ENCODE measurements at places on chromosomes 2 and 18. TPM values are rescaled to one million over a fixed set of nuclear protein-coding genes. Genes with fewer than 3 reads are reported as not detected.

The HOXD4 gene
- 6.8 TPM for total RNA-seq

GRCh38 chr18:63131106-63131958, 188.2 kb downstream of the BCL2 start:
- peak; percentile 77 for DNase-seq

The IL36RN gene
- total RNA-seq = not detected

DNA sequence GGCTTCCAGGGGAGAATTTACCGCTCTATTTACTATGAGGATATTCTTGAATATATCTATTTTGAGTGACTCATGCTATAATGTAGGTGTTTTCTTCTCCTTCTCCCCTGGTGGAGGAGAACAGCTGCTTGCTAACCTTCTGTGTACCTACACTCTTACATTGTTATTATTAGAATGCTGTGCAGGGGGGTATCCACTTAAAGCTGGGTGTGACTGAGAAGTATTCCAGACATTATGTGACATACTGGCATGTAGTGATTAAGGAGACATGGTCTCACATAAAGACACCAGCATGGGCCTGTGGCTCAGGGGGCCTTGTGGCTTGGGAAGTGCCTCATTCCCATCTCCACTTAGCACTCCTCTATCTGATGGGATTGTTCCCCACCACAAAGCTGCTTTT, 287.9 kb downstream of the PTPRM start:
- no peak for DNase-seq

The DQX1 gene
- total RNA-seq = not detected

The WNT10A gene
- 0.94 TPM for total RNA-seq

- DNase-seq = peak; percentile 79
Observed at GRCh38 chr18:9575558-9575957, 38.8 kb downstream of the PPP4R1 start.

DNA sequence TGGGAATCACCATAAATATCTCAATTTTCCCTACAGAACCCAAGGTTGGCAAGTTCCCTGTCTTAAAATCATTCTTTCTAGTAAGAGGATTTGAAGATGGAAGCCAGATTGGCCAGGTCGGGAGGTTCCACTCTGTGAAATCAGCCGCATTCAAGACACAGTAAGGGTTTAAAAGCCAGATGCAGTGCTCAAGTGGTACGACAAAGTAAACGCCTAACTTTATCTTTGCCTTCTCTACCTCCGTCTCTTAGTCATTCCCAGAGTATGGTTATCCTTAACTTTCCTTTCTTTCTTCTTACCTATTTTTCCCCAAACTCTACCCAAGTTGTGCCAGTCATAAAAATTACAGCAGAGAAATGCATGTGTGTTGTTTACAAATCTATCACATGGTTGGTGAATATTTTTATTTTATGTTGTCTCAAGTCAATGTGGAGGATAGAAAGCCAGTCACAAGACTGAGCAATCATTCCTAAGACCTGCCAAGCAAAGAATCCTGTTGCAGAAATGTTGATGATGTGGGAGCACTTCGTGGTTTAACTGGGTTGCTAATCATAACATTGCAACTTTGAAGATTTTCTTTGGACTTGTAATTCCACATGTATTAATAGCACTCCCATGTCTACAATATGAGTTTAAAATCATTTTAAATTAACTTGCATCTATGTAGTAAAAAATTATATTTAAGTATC, 62.6 kb downstream of the SLC40A1 start:
- no peak for DNase-seq

- no peak for DNase-seq
Observed at GRCh38 chr18:35519148-35519899, 21.6 kb upstream of the INO80C start.

- no peak for DNase-seq
Observed at GRCh38 chr18:65343571-65343970, 407.2 kb upstream of the CDH7 start.

The TMEM247 gene
- total RNA-seq = not detected

DNA sequence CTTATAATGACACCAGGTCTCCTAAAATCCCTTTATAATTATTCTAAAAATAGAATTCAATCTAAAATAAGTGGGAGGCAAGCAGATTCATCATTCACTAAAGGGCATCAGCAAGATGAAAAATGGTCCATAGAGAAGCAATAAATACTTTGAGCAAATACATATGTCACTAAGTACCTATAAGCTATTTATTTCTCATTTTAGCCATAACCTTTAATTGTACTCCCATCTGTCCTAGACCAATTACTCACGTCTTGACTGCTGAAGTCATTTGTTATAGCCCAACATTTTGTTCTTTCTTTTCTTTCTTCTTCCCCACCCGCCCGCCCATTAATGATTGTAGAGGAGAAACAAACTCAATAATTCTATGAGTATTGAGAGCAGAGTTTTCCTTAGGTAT, 105.7 kb downstream of the MAP2 start:
- DNase-seq = no peak

DNA sequence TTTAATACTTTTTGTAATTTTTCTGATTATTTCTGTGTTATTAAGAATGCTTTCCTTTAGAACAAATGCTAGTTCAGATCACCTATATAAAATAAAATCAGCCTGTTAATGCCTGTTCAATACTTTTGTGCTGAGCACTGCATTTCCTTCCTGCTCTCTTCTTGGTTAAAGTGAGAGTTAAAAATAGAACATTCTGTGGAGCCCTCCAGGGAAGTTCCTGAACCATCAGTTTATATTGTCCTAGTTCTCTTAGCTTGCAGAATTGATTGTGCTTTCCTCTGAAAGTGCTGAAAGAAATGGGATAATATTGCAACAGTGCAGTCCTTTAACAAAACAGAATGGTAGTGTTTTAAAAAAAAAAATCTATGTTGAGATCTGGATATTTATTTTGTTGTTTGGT, 74.6 kb upstream of the UBXN4 start:
- DNase-seq = no peak

The SP5 gene
- total RNA-seq = 2.4 TPM

GRCh38 chr2:85266146-85267041, 61.4 kb downstream of the TGOLN2 start:
- DNase-seq = peak; percentile 89

- peak; percentile 88 for DNase-seq
Observed at GRCh38 chr2:109322111-109322510, 193.1 kb downstream of the SH3RF3 start.

DNA sequence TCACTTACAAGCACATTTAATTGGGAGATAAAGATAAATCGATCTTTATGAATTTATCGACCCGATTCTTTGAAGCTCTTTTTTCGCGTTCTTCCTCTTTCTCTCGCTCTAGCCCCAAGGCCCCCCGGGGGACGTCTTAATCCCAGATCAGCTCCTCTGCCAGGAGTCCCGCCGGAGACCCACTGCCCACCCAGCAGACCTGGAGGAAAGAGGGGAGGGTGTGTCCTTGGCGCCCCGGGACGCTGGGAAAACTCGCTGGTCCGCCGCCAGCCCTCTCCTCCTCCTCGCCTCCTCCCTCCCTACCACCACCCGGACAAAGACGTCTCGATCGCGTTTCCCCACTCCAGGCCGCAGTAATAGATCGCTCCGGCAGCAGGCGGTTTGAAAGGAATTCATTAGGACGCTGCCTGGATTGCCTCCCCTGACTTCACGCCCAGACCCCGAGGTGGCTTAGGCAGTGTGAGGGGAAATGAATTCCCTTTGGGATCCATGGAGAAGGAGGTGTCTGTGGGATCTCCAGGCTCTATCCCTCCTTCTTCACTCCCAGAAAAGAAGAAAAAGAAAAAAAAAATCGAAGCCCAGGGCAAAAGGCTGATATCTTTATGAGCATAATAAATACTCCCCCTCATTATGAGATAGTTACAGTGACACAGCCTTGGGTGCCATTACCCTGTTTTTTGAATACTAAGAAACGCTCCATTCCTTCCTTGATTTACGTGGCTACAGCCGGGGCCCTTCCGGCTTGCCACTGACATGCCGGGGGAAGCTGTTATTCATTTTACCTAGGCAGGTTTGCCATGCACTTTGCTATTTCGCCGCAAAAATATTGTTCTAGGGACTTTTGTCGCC, 1.8 kb upstream of the GBX2 start:
- DNase-seq = no peak

The TMEM37 gene
- 7.1 TPM for total RNA-seq

GRCh38 chr2:168539945-168540344, 83.9 kb downstream of the CERS6 start:
- no peak for DNase-seq

The SCYGR4 gene
- not detected for total RNA-seq

- no peak for DNase-seq
Observed at GRCh38 chr2:15809404-15809803, 130.9 kb upstream of the MYCN start.

The TMEM163 gene
- total RNA-seq = 0.45 TPM

The SRD5A2 gene
- not detected for total RNA-seq

- DNase-seq = no peak
Observed at GRCh38 chr18:77853859-77854258, 604.2 kb downstream of the GALR1 start.

The RGPD3 gene
- 0.22 TPM for total RNA-seq

The ANKRD30B gene
- 17.2 TPM for total RNA-seq

The CXCR4 gene
- 39.8 TPM for total RNA-seq

- no peak for DNase-seq
Observed at GRCh38 chr2:135785032-135785431, 43.4 kb downstream of the UBXN4 start.

GRCh38 chr2:51511002-51511401, 479.1 kb upstream of the NRXN1 start:
- no peak for DNase-seq

DNA sequence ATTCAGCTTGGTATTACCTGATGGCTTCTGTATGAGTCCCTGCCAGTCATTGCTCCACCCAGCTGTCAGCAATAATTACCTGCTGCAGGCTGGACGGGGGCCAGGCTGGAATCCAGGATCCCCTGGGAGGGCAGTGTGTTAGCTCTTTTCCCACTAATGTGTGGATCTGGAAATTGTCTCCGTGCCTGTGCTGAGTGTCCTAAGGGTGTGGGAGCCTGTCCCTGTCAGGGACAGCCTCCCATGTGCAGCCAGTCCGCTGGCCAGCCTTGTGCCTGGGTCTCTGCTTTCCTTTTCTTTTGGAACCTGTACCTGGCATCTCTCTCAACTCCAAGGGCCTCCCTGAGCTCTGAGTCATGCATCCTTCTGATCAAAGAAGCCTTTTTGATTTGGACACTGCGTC, 107.2 kb upstream of the SPRED2 start:
- no peak for DNase-seq

The SERPINB11 gene
- not detected for total RNA-seq

GRCh38 chr2:69099541-69099940, 86.6 kb downstream of the ANTXR1 start:
- DNase-seq = no peak

The ABCA12 gene
- total RNA-seq = not detected

The TBR1 gene
- not detected for total RNA-seq

The BCL2L11 gene
- 13.8 TPM for total RNA-seq

DNA sequence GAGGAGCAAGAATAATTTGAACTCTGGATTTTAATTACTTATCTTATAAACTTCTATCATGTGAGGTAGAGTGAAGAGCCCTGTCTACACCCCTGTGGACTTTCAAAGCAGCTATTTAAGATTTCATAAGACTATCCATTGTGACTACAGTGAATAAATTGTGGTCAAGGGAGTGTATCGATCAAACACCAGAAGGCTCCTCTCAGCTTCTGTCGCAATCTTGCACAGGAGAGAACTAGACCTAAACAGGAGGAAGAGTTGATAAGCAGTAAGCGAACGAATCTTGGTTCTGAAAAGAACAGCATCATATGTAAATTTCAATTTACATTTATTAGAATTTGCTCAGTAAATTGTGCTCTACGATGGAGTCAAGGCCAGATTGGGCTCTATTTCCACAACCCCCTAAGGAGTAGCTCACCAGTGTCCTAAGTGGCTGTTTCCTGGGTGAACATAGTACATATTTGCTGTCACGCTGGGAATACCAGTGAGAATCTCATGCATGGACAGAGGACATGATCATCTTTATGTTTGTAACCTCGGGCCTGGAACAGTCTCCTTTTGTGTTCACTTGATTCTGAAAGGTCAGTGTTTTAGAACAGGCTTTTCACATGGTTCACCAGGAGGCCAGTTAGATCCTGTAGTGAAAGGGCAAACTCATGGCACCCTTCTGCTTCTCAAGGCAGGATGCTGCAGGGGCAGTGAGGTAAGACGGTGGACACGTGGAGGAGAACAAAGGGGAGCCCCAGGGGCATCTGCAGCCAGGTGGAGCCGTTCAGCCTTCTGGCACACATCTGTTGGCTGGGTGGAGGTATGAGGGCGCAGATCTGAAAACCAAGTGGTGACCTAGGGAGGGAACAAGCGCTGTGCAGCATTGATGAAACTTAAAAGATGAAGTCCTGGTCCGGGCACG, 33.3 kb downstream of the NPAS2 start:
- DNase-seq = no peak

The HTR2B gene
- 1.2 TPM for total RNA-seq

The SLC8A1 gene
- 21.0 TPM for total RNA-seq

GRCh38 chr2:69450735-69451416, 13.6 kb upstream of the NFU1 start:
- DNase-seq = no peak
